NCI-H446 treated with DMSO at 0.1 percent for 48 hours (cell line): ENCODE measurements at places on chromosomes 5 and 9.

DNA sequence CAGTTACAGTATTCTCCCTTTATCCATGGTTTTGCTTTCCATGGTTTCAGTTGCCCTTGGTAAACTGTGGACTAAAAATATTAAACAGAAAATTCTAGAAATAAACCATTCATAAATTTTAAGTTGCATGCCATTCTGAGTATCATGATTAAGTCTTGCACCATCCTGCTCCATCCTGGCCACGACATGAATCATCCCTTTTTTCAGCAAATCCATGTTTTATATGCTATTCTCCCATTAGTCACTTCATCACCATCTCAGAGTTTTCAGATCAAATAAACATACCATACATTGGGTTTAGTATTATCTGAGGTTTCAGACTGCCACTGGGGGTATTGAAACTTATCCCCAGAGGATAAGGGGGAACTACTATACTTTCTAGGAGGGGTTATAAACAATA, 234.4 kb upstream of the ATP10B start:
- no peak for DNase-seq

- no peak for DNase-seq
Observed at GRCh38 chr9:128093011-128093410, 25.0 kb downstream of the SLC25A25 start.

DNA sequence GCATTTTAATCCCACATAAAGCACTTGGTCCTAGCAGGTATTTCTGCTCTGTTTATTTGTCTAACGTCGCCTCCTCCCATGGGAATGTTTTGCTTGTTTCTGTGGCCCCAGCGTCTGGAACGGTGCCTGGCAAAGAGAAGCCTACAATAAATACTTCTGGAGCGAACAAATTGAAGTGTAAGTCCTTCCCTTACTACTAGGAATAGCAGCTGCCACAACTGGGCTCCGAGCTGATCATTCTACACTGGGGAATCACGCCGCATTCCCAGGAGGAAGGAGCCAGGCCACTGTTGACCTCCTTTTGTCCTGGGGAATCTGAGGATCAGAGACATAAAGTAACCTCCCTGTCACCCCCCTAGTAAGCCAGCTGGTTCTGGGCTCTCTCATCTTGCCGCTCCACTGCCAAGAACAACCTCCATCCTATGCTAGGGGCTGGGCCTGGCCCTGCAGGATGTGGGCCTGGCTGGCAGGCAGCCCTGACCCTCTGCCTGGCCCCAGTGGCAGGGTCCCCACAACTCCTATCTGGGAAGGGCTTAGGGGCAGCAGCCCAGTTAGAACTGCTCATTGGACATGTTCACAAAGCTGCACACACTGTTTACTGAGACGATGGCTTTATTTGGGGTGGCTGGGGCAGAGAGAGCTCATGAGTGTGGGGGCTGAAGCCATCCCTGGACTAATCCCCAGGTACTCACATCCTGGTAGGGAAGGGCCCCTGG, 82.8 kb downstream of the GTF3C4 start:
- no peak for DNase-seq

GRCh38 chr9:134402182-134402581, 75.9 kb downstream of the RXRA start:
- DNase-seq, result no peak

DNA sequence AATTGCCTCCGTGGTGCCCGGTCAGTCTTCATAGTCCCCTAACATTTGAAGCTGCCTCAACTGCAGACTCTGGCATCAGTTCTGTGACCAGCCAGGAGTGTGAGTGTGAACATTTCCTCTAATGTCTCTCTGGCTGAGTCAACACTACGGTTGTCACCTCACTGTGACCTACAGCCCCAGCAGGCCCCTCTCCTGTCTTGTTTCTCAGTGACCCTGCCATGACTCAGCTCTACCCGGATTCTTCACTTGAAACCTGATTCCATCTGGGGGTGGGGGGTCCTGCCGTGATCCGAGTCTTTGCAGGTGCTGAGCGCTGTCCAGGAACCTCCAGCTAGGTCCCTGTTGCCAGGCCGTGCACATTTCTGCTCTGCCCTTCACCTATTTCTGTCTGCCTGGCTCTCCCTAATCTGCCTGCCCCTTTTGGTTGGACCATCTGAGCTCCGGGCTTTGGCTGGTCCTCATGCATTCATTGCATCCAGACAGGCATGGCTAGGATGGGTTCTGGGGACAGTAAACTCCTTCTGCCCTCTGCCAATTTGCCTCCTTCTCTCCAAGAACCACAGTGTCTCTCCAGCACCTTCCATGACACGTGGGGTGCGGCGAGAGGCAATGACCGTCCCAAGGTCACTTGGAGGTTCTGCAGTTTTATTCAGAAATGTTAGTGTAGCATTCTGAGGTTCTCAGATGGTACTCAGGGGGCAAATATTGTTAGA, 24.2 kb downstream of the STC2 start:
- no peak for DNase-seq
